B cell (primary cell): ENCODE measurements at places on chromosomes 4 and X.

GRCh38 chr4:122688529-122689140 lies 43.9 kb upstream of the BBS12 start:
- no peak overlapping the region for H3K4me3 ChIP-seq
- no peaks in the 10 kb centered on the region for H3K4me1 ChIP-seq
- peaks cover 2% of the 10 kb centered on the region for H3K27me3 ChIP-seq
- DNase-seq: no peak
- H3K27ac ChIP-seq: no peak overlapping the region

DNA sequence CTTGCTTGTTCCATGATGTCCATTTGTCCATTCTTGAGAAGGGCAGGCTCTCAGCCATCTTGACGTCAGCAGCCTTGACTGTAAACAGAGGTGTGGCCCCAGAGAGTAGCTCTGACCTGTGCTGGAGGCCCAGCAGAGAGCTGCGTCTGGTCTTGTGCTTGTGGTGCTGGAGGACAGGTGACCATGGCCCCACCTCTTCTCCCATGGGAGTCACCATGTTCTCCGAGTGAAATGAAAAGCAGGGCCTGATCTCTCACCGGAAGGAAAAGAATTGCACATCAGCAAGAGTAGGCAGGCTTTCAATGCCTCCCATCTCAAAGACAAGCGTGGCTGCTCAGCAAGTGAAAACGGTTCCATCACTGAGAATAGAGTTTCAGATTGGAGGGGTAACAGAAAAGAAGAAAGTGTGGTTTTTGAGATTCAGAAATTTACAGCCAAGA lies 11.5 kb downstream of the PARM1 start:
- H3K27me3 ChIP-seq: no peaks in the 10 kb centered on the region
- no peak overlapping the region for H3K4me3 ChIP-seq
- no peak overlapping the region for H3K27ac ChIP-seq
- DNase-seq: no peak

- DNase-seq: no peak
- no peaks in the 10 kb centered on the region for H3K27me3 ChIP-seq
- H3K4me1 ChIP-seq: no peaks in the 10 kb centered on the region
- no peak overlapping the region for H3K4me3 ChIP-seq
- H3K27ac ChIP-seq: no peak overlapping the region
Measured at GRCh38 chrX:7235071-7235470, 87.1 kb upstream of the PUDP start.

DNA sequence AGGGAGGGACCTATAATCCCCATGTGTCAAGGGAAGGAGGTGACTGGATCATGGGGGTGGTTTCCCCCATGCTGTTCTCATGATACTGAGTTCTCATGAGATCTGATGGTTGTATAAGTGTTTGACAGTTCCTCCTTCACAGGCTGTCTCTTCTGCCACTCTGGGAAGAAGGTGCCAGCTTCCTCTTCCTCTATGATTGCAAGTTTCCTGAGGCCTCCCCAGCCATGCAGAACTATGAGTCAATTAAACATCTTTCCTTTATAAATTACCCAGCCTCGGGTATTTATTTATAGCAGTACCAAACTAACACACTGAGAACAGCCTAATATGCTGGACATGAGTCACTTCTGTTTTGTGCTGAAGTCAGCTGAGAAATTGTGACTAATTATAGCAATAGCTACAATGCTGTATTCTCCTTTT lies 656.9 kb upstream of the CPEB2 start:
- peaks cover 7% of the 10 kb centered on the region for H3K4me1 ChIP-seq
- no peak overlapping the region for H3K4me3 ChIP-seq
- no peak overlapping the region for H3K27ac ChIP-seq
- no peaks in the 10 kb centered on the region for H3K27me3 ChIP-seq

DNA sequence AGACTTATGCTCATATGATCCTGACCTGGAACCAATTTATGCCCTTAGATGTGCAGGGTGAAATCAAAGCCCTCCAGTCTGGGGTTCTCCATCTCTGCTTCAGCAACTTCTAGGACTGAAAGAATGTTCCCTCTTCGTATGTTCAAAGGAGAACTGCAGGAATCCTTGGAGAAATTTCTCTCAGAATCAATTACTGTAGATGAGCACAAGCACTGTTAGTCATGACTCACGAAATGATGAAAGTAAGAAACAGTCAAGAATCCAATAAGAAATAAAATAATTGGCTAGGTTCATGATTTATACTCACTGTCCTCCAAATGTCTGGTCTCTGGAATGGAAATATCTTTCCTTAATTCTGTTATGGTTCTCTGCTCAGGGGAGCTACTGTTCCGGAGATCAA lies 348.2 kb downstream of the PDGFC start:
- no peaks in the 10 kb centered on the region for H3K36me3 ChIP-seq
- H3K27ac ChIP-seq: no peak overlapping the region

- no peak overlapping the region for H3K4me3 ChIP-seq
- H3K4me1 ChIP-seq: no peaks in the 10 kb centered on the region
- H3K27ac ChIP-seq: no peak overlapping the region
- no peaks in the 10 kb centered on the region for H3K36me3 ChIP-seq
- no peak for DNase-seq
Measured at GRCh38 chr4:88060431-88060830, 53.0 kb downstream of the PKD2 start.

- H3K27me3 ChIP-seq: no peaks in the 10 kb centered on the region
- H3K27ac ChIP-seq: no peak overlapping the region
- H3K4me1 ChIP-seq: no peaks in the 10 kb centered on the region
Measured at GRCh38 chr4:69782651-69783310, 22.4 kb upstream of the SULT1B1 start.

DNA sequence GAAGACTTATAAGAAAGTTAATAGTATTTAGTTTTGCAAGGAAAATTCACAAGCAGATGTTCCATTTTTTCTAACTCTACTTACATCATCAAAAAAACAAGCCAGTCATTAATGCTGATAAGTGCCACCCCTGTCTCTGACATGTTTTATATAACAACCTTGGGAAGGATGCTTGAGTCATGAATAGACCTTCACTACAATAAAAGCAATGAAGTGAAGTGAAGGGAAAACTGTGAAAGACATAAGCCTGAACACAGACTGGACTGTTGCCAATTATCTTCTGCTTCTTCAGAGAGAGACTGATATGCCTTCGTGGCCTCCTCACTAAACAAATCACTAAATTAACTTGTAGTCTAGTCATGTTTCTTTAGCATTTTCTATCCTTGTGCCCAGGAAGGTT lies 353.2 kb downstream of the PDHA2 start:
- H3K4me3 ChIP-seq: no peak overlapping the region
- no peak overlapping the region for H3K27ac ChIP-seq
- no peaks in the 10 kb centered on the region for H3K36me3 ChIP-seq
- no peaks in the 10 kb centered on the region for H3K27me3 ChIP-seq
- DNase-seq: no peak
- H3K4me1 ChIP-seq: no peaks in the 10 kb centered on the region

GRCh38 chr4:159150396-159150795 lies 47.5 kb downstream of the RAPGEF2 start:
- H3K27me3 ChIP-seq: no peaks in the 10 kb centered on the region
- no peak overlapping the region for H3K27ac ChIP-seq
- peaks cover 16% of the 10 kb centered on the region for H3K4me1 ChIP-seq

- H3K4me1 ChIP-seq: no peaks in the 10 kb centered on the region
- no peaks in the 10 kb centered on the region for H3K27me3 ChIP-seq
- H3K4me3 ChIP-seq: no peak overlapping the region
- DNase-seq: no peak
- H3K36me3 ChIP-seq: no peaks in the 10 kb centered on the region
- no peak overlapping the region for H3K27ac ChIP-seq
Measured at GRCh38 chr4:71163317-71163716, 169.9 kb downstream of the DCK start.

- H3K27ac ChIP-seq: no peak overlapping the region
- no peaks in the 10 kb centered on the region for H3K27me3 ChIP-seq
- no peaks in the 10 kb centered on the region for H3K36me3 ChIP-seq
- H3K4me1 ChIP-seq: no peaks in the 10 kb centered on the region
- H3K4me3 ChIP-seq: no peak overlapping the region
Measured at GRCh38 chr4:155342142-155342541, 34.6 kb downstream of the MAP9 start.

DNA sequence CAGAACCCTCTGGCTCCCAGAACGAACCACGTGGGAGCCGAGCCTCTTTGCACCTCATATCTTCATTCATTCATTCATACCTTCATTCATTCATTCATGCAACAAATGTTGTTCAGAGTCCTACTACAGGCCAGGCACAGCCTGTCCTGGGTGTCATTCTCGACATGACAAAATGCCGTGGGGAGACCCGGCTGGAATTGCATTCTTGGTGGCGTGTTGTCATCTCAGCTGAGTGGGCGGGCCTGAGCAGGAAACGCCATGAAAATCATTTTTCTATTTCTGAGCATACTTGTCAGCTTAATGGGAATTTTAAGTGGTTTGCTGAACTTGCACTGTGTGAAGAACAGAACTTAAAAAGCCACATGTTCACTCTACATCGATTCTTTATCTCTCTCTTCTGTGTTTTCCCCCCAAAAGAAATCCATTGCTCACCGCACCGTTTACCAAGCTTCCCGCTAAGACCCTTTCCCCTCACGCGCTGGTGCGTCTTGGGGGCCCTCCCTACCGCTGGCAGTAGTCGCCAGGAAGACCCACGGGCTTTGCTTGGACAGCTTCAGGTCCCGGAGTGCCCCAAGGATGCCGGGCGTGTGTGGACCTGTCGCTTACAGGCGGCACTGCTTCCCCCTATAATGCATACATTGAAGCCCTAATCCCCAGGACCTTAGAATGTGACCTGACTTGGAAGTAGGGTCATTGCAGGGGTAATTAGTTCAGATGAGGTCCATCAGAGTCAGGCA lies 41.6 kb upstream of the HMX1 start:
- H3K36me3 ChIP-seq: no peaks in the 10 kb centered on the region
- H3K4me1 ChIP-seq: no peaks in the 10 kb centered on the region
- no peak overlapping the region for H3K27ac ChIP-seq
- no peak overlapping the region for H3K4me3 ChIP-seq

- peaks cover 77% of the 10 kb centered on the region for H3K4me1 ChIP-seq
- H3K36me3 ChIP-seq: no peaks in the 10 kb centered on the region
- no peak for DNase-seq
- H3K27ac ChIP-seq: no peak overlapping the region
- H3K27me3 ChIP-seq: no peaks in the 10 kb centered on the region
Measured at GRCh38 chrX:40086569-40087335, 11.0 kb downstream of the BCOR start.

GRCh38 chr4:64250488-64250887 lies 158.8 kb downstream of the TECRL start:
- H3K4me3 ChIP-seq: no peak overlapping the region
- H3K4me1 ChIP-seq: no peaks in the 10 kb centered on the region
- no peak overlapping the region for H3K27ac ChIP-seq

- no peak overlapping the region for H3K4me3 ChIP-seq
- DNase-seq: peak; percentile 75
- H3K36me3 ChIP-seq: no peaks in the 10 kb centered on the region
- peak overlapping the region; percentile 88 for H3K27ac ChIP-seq
Measured at GRCh38 chr4:38654273-38654672, 9.7 kb upstream of the KLF3 start.

DNA sequence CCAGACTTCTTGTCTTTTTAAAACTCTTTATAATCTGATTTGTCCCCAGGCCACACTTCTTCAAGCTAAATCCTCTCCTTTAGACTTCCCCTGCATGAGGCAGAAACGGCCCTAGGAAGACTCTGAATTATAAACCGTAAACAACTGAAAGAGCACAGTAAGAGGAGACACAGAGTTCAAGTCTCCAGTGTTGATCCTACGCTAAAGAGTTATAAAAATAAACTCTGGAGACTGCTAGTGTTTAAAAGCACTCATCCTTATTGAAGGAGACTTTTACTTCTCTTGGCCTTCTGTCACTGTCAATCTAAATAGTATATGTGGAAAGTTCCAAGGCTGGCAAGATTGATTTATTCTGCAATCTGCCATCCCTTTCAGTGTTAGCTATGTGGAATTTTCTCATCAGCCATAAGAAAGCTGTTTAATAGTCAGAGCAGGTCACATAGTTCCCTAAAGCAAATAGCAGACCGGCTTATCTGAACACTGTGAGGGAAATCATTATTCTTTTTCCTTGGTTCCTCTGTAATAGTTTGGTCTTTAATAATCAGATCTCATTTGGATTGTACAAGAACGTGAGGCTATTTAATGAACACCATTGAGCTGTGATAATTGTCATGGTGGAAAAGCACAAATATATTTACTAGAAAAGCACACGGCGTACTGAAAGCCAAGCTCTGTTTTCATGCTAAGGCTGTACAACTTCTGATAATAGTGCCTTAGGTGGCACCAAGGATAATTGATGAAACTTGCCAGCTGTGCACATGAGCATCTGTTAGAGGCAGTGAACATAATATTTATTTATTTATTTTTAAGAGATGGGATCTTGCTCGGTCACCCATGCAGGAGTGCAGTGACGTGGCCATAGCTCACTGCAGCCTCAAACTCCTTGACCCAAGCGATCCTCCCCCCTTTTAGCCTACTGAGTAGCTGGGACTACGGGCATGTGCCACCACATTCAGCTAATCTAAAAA lies 157.7 kb downstream of the CEP135 start:
- no peak overlapping the region for H3K4me3 ChIP-seq
- H3K27ac ChIP-seq: no peak overlapping the region
- H3K27me3 ChIP-seq: no peaks in the 10 kb centered on the region
- H3K4me1 ChIP-seq: no peaks in the 10 kb centered on the region
- no peak for DNase-seq

DNA sequence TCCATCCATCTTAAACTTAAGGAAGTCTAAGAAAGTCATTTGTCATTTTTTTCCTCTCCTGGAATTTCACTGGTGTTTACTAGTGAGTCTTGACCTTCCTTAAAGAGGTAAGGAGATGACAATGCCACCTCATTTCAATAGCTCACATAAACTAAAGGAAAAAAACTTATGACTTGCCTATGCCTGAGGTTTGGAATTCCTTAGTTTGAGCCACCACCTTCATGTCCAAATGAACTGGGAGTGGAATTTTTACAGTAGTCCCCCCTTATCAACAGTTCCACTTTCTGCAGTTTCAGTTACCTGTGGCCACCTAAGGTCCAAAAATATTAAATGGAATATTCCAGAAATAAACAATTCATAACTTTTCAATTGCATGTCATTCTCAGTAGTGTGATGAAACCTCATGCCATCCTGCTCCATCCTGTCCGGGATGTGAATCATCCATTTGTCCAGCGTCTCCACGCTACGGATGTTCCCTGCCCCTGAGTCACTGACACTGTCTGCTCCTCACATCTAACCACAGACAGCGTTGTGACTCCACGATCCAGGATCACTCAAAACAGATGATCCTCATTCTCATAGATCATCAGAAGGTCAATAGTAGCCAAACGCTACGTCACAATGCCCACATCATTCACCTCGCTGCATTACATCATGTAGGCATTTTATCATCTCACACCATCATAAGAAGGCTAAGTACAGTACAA lies 177.4 kb downstream of the SH3KBP1 start:
- no peaks in the 10 kb centered on the region for H3K4me1 ChIP-seq
- H3K27ac ChIP-seq: no peak overlapping the region
- no peak for DNase-seq
- peaks cover 8% of the 10 kb centered on the region for H3K36me3 ChIP-seq
- H3K27me3 ChIP-seq: no peaks in the 10 kb centered on the region
- H3K4me3 ChIP-seq: no peak overlapping the region
